ENCODE measurements at places on chromosomes 2 and 18.

DNA sequence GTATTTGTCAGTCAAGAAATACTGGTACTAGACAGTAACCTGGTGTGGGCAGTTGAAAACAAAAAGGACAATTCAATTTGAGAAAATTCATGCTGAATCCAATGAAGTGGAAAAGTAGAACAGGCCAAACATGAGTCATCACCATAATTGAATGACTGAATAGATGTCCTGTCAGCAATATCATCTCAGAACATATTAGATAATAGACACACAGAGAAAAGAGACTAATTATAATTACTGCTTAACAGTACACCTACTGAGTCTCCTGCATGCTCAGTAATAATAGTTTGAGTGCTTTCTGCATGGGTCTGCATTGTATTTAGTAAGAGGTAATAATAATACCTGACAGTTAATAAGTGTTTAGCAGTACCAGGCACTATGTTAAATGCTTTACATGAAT, 138.6 kb upstream of the ZC3H15 start:
- peak; percentile 83 for DNase-seq

- DNase-seq: no peak
Observed at GRCh38 chr2:54524226-54524991, 68.3 kb downstream of the SPTBN1 start.

DNA sequence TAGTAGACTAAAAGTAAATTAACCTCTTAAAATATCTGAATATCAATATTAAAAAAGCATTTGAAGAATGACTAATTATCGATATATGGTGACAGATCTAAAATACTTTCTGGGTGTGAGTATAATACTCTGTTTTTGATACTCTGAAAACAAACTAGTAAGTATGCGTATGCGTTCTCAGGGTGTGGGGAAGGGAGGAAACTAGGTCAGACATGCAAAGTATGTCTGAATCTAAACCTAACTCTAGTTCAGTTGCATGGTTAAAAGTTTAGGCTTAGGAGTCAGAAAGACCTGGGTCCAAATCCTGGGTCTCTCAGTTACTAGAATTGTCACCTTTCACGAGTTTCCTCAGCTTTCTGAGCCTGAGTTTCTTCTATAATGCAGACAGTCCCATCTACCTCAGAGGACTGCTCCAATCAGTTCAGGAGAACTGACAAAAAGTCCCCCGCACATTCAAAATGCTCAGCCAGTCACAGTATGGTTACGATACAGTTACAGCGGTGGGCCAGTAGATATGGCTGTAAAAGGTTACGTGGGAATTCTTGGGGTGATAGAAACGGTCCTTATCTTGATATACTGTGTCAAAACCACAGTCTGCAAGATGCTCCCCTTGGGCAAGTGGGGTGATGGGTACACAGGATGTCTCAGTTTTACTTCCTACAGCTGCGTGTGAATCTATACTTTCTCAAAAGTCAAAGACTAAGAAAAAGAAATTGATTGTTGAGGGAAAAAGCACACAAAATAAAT, 29.2 kb downstream of the UNC50 start:
- no peak for DNase-seq

GRCh38 chr2:42962508-42962953, 170.1 kb upstream of the HAAO start:
- DNase-seq: no peak

DNA sequence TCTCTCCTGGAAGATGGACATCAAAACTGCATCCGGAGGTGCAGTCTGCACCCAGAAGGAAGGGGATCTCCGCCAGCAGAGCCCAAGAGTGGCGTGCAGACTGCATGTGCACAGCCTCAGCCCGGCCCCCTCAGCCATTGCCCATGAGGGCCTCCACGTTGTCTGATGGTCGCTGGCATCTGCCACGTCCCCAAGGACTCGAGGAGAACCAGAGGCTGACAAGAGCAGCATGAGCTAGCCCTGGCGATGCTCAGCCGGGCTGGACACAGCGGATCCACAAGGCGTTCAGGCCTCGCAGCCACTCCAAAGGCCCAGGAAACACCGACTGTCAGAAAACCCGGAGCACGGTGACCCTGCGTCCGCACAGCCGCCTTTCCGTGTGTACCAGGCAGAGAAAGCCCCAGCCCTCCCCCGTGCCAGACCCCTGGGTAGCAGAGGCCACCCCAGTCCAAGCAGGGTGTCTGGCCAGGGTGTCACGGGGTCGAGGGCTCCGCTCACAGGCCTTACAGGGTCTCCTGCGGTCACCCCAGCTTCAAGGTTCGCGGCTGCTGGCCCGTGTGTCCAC, 48.3 kb downstream of the SLC66A2 start:
- DNase-seq: no peak

GRCh38 chr2:15591373-15591691, 336 bp upstream of the DDX1 start:
- no peak for DNase-seq

- DNase-seq: no peak
Observed at GRCh38 chr18:78736015-78736690, 243.5 kb upstream of the SALL3 start.

DNA sequence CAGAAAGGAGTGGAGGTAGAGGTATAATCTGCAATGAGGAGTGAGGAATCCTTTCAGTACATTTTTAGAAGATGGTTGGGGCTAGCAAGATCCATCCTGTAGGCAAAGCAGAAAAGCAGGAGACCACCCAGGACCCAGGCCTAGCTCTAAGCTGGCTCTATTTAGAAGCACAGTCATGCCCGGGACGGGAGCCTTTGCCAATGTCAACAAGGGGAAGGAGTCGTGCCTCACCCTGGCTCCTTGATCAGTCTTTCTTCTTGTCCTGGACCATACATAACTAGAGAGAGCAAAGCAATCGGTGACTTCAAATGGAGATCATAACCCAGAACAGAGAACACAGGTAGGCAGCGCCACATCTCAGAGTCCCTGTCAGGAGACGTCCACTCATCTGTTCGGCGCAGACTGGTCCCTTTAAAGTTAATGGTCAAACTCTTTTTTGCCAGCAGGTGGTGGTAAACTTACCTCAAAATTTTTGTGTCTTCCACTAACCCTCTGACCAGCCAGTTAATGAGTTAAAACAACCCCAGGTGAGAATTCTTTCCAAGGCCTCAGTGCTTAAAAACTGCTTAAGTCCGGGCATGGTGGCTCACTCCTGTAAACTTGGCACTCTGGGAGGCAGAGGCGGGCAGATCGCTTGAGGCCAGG, 8.0 kb downstream of the MC5R start:
- DNase-seq: no peak

DNA sequence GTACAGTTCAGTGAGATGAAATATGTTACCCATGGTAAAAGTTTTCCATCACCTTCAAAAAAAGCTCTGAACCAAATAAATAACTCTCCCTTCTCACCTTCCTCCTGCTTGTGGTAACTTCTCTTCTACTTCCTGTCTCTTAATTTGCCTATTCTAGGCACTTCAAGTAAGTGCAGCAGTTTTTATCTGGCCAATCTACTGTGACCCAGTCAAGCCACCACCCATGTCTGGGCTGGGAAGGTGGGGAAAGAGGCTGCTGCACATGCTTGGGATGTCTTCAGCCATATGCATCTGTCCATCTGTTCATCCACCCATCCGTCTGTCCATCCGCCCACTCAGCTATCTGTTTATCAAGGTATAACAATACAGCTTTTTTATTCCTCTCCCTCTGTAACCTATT, 31.6 kb downstream of the ZNF532 start:
- no peak for DNase-seq

DNA sequence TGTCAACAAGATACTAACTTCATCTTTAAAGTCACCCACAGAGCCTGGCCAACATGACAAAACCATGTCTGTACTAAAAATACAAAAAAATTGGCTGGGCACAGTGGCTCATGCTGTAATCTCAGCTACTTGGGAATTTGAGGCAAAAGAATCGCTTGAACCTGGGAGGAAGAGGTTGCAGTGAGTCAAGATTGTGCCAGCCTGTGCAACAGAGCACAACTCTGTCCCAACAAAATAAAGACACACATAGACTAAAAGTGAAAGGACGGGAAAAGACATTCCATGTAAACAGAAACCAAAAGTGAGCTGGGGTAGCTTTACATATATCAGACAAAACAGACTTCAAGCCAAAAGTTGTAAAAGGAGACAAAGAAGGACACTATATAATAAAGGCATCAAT, 34.8 kb downstream of the USP34 start:
- no peak for DNase-seq

- DNase-seq: no peak
Observed at GRCh38 chr2:44071454-44072046, 75.8 kb upstream of the LRPPRC start.

- DNase-seq: no peak
Observed at GRCh38 chr2:172496160-172496608, 59.7 kb upstream of the PDK1 start.

GRCh38 chr2:196827356-196827755, 18.2 kb upstream of the C2orf66 start:
- DNase-seq: no peak

GRCh38 chr2:150484006-150484405, 3.5 kb downstream of the RND3 start:
- peak; percentile 8 for DNase-seq

GRCh38 chr2:84741182-84741822, 139.6 kb downstream of the TRABD2A start:
- DNase-seq: peak; percentile 9

DNA sequence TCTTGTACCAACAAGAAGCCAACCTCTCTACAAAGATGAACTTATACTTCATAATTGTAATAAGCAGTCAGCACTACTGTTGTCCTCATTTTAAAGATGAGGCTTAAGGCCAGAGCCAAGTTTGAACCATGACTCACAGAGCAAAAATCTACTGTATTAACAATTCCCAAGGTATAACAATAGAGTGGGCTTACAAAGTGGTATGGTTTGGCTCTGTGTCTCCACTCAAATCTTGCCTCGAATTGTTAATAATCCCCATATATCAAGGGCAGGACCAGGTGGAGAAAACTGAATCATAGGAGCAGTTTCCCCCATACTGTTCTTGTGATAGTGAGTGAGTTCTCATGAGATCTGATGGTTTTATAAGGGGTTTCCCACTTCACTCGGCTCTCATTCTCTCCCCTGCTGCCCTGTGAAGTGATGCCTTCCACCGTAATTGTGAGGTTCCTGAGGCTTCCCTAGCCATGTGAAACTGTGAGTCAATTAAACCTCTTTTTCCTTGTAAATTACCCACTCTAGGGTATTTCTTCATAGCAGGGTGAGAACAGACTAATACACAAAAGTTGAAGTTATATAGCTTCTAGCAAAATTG, 19.5 kb downstream of the MRPL44 start:
- no peak for DNase-seq

DNA sequence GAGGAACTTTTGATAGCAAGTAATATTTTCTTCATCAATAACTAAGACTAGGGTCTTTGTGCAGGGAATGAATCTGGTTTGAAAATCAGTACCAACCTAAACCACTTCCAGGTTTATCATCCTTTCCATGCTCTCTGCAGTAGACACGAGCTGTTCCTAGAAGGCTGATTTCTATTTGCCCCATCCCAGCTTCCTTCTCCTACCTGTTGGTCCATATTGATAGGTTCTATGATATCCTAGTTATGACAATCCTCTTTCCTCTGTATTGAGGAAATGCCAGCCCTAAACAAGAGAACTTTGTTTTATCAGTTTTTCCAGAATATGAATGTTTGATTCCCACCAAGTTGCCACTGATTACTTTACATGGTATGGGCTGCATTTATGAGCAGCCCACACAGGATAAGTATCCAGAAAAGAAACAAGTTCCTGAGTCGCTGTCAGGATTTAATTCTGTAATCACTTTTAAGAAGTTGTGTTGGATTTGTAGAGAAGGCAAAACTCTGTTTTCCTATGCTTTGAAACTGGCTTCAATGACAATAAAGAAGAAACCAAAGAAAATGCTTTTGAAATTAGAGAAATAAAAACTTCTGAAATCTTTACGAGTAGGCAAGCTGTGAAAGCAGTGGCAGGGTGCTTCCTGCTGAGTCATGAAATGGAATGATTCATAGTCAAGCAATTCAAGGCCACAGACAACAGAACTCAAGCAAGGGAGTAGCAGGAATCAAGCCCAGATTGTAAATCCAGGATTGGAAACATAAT, 37.3 kb upstream of the TANK start:
- DNase-seq: no peak

- no peak for DNase-seq
Observed at GRCh38 chr18:41537666-41538065, 417.4 kb upstream of the PIK3C3 start.

- DNase-seq: peak; percentile 6
Observed at GRCh38 chr2:58019229-58019628, 27.4 kb upstream of the VRK2 start.

DNA sequence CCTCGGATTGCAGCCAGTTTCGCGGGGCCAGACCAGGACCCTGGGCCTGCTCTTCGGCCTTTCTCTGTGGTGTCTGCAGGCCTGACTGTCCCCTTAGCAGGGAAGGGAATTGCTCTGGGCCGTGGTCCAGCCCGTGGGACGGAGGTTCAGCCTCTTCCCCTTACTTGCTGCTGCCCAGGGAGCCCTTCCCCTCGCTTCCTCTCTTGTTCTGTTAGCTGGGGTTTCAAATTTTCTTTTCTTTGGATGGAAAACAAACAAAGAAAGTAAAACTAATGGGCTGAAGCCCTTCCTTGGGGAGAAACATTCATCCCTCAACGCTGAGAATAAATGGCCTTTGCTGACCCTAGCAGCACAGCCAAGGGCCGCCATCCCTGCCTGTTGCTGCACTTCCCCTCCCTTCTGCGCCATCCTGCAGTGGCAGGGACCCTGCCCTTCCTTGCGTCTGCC, 52.4 kb downstream of the ASAP2 start:
- DNase-seq: no peak

GRCh38 chr2:68352651-68353391, 12.3 kb upstream of the PLEK start:
- DNase-seq: no peak

DNA sequence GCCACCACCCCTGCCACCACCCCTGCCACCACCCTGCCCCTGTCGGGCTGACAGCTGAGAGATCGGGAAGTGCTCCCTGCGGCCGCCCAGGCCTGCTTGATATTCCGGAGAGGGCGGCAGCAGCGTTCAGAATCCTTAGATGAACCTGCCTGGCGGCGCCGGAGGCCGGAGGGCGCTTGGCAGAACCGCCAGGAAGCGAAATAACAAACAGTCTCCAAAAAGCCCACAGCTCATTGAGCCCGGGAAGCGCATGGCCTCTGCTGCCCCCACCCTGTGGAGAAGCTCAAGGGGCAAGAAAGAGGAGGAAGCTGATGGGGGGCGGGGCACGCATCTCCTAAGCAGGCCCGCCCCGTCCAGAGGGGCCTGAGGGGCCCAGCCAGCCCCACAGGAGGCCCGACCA, 92.2 kb upstream of the MBOAT2 start:
- no peak for DNase-seq

GRCh38 chr2:6392966-6393365, 472.7 kb downstream of the CMPK2 start:
- no peak for DNase-seq
